Occipital lobe (tissue), 3 donors: ENCODE measurements at places on chromosomes 16 and 17.
A peak's percentile ranks its signal among the peaks of the same experiment; 100 is the strongest.

- DNase-seq: no peak
These were observed 496.2 kb upstream of the ZFHX3 start for GRCh38 chr16:73543970-73544599.

DNA sequence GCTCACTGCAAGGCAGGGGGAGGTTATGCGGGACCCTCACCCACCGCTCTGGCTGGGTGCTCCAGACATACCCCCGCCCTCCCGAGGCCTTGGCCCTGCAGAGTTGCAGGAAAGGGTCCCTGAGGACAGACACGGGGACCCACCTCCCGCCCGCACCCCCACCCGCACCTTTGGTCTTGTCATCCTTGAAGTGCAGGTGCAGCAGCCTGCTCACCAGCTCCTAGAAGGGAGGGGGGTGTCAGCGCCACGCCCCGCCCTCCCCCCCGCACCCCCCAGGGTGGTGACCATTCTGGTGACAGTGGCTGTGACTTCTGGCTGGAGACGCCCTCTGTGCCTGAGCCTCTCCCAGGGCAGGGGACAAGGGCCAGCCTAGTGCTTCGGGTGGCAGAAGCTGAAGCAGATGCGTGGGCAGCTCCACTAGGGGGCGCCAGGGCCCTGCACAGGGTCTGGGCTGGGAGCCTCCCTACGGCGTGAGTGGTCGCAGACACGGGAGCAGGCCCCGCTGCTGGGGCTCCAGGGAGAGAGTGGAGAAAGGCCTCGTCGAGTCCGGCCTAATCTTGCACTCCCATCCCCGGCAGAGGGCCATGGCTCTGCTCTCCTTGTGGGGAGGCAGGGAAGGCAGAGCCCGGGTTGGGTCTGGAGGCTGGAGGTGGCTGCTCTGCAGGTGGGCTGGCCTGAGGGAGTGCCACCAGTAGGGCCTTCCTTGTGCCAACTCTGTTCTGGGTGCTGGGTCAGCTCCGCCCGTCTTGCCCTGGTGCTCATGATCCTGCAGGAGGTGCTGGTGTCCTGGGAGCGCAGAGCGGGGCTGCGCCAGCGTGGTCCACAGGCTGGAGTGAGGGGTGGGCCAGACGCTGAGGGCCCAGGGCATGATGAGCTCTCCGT lies 2.7 kb downstream of the CENPX start:
- no peak for DNase-seq

DNA sequence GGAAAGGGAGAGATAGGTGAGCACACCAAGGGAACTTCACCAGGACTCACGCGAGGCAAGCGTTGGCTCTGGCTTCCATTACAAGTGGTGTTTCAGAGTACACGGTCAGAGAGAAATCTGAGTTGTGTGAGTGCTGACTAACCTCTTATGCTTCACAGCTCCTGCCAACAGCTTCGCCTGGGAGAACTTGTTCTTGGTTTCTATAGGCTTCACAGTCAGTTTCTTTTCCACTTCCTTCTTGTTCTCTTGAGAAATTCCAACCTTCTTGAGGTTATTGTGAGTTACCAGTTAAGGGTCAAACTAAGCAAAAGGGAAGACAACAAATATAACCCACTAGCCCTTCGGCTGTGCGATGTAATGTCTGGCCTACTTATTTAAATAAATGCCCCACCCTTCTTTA lies 18.9 kb downstream of the PSME3IP1 start:
- DNase-seq: no peak

GRCh38 chr17:29583324-29584248 lies 5.9 kb downstream of the GIT1 start:
- DNase-seq: no peak

DNA sequence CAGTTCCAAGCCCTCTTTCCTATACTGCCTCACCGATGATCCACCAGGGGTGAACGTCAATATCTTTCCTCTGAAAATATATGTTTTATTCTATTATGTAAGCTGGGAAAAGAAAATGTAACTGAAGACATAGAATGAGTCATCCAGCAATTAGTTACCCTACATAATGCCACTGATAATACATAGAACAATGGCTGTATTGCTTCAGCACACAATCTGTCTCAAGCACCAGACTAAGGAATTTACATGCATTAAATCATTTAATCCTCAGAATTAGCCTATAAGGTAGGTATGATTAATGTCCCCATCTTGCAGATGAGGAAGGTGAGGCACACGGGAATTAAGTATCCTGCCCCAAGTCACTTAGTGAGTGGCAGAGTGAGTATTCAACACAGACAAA lies 472.8 kb downstream of the TOX3 start:
- no peak for DNase-seq

- no peak for DNase-seq
These were observed 93.0 kb upstream of the RPL38 start for GRCh38 chr17:74110467-74110866.

DNA sequence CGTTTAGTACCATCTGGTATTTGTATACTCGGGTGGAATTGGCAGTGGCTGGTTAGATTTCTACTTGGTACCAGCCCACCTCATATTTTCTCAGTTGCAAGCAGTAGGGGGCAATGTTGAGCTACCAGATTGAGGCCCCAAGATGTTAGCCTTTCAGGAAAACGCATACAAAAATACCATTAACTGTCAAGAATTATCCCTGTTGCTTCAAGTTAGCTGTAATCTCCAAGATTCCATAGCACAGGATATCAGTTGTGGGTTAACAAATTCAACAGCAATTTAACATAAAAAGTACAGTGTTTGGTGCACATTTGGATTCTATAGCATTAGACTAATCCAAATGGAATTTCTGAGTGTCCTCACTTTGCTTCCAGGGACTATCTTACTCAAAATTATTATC lies 188.2 kb downstream of the FTO start:
- peak; percentile 16 for DNase-seq

- no peak for DNase-seq
These were observed 154.5 kb downstream of the LAT start for GRCh38 chr16:29139261-29139802.

DNA sequence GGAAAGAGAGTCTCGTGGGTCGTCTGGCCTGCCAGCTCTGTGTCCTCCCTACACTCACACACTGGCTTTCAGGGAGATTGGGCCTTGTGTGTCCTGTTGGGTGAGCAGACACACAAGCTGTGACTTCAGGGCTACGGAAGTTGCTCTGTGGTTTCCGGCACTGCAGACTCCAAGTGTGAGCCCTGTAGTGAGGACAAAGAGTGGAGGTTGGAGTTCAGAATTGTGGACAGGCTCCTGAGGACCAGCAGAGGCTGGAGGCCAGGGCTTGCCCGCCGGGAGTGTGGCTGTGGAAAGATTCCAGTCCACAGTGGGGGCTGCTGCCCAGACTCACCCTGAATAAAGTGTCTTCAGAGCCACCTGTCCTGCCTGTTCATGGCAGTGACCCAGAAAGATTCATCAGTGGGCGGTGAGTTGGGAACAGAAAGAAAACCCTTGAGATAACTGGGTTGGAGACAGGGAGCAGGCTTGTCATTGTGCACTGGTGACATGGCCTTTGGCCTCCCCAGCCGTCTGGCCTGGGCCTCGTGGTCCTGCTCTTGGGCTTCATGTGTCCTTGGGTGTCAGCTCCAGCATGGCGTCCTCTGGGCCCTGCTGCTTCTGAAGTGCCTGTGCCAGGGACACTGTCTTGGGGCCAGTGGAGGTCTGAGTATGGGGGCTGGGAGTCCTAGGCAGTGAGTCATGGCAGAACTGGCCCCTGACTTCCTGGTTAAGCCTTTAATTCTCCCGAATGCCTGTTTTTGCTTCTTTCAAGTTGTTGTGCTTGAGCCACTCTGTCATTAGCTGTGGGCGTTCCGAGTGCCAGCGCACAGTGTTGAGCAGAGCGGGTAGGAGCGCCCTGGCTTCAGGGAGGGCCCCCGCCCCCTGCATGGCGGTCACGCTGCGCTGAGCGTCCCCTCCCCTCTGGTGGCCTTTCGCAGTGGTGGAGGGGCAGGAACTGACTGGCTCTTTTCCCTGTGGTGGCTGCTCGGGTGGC lies 19.9 kb upstream of the ZNF750 start:
- DNase-seq: no peak

DNA sequence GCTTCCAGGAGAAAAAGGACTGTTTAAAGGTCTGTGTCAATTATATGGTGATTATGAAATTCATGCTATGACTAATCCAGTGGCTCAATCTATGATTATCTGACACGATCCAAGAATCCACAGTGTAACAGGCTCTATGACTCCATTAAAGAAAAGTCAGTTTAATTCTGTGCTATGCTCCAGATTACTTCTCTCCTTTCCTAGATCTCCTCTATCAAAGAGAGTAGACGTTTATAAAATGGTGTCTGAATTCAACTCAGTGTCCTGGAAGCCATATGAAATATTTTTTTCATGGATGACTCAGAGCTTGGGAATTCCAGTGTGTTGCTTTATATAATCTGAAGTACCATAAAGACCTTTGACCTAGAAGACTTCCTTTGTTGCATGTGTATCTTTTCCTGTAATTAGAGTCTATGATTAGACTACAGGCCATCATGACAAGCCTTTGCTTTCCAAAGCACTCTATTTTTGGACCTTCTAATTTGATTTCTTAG lies 27.0 kb upstream of the NF1 start:
- no peak for DNase-seq

DNA sequence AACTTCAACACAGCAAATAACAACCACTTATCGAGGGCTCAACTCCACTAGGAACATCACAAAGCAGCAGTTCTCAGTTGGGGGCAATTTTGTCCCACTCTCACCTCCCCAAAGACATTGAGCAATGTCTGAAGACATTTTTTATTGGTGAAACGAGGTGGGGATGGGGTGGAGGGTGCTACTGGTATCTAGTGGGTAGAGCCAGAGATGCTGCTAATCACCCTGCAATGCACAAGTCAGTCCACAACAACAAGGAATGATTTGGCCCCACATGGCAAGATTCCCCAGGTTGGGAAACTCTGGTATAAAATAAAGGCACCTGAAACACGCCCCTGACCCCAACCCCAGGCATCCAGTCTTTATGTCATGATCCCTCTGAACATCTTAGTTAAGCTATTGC lies 33.3 kb downstream of the TLE7 start:
- no peak for DNase-seq

DNA sequence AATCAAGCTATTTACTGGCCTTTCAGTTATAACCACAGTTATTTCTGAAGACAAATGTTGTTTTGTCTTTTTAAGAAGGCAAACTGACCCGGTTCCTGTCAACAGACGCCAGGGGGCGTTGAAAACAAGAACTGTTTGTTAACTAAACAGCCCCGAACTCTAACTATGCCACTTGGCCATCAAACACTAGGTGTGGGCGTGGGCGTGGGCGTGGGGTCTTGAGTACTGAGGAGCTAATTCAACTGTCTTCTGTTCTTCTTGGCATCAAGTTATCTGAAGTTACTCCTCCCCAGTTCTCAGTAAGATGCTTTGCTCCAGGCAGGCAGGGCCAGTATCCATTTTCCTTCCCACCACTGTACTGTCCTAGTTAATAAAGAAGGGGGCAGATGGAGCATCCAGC lies 63.3 kb upstream of the MTMR4 start:
- DNase-seq: peak; percentile 44

GRCh38 chr17:37019117-37019740 lies 70.5 kb downstream of the AATF start:
- no peak for DNase-seq

DNA sequence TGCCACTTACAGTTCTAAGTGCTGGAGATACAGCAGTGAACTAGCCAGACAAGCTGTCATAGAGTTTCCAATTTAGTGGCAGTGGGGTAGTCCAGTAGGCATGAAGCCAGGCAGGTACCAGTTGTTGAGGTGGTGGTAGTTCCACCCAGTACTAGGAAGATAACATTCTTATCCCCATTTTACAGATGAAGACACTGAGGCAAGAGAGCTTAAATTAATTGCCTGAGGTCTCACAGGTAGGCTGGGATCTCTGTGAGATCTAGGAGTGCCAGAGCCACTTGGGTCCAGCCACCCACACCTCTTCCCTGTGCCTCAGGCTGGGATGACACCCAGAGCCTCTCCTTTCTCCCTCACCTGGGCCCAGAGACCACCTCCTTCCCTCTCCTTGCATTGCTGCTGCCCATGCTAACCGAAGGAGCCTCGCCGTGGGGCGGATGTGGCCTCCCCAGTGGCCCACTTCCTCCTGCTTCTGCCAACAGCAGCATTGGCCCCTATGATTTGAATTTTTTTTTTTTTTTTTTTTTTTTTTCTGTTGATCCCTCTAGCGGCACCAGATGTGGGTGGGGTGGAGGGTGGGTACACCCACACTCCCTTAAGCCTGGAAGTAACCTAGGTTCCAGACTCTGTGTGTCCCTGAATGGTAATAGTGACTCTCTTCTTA lies 114.0 kb downstream of the PRKCB start:
- no peak for DNase-seq

GRCh38 chr16:15835136-15835878 lies 21.5 kb downstream of the MYH11 start:
- no peak for DNase-seq

GRCh38 chr16:79329166-79329521 lies 271.4 kb downstream of the MAF start:
- DNase-seq: no peak

DNA sequence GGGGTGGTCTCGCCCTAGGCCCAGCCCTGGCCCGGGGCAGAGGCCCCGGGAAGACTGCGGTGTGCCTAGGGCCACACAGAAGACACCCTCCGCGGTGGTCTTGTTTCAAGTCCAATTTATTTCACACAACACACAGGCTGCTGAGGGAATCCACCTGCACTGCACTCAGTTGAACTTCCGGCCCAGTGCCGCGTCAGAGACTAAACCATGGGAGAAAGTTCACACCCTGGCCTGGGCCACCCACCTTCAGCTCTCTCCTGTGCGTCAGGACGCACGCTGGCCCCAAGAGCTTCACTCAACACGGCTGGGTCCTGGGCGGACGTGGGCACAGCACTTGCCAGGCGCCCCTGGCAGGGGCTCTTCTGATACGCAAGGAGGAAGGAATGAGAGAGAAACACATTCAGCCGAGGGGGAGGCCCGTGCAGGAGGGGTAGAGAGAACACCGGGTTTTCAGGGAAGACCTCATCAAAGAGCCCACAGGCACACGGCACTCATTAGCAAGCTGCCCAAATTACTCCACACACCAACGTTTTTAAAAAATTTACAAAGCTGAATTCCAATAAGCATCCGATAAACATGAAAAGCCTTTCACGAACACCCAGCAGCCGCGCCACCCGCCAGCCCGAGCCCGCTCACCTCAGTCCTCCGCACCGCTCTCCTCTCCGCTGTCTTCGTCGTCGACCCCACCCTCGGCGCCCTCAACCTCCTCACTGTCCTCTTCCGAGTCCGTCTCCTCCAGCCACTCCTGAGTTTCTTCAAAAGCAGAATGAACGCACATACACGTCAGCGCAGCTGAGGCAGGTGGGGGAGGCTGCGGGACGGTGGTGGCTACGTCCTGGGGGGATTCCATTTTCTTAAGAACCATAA lies 57.8 kb downstream of the KLHDC4 start:
- no peak for DNase-seq
